ENCODE measurements at places on chromosomes 1 and 21. TPM values are rescaled to one million over a fixed set of nuclear protein-coding genes. Genes with fewer than 3 reads are reported as not detected.

Gene FAM89A
- 0.35 TPM for total RNA-seq

Gene WNT2B
- 1.1 TPM for total RNA-seq

Gene HTR6
- total RNA-seq, result not detected

Gene LRRC53
- total RNA-seq, result not detected

Gene CD247
- not detected for total RNA-seq

Gene PADI3
- 5.0 TPM for total RNA-seq

Gene ERO1B
- total RNA-seq, result not detected

Gene TMEM61
- 5.0 TPM for total RNA-seq

Gene HP1BP3
- total RNA-seq, result 251 TPM

Gene MAD2L2
- 52.9 TPM for total RNA-seq

Gene DNASE2B
- total RNA-seq, result not detected

Gene INAVA
- 49.8 TPM for total RNA-seq

Gene TPTE
- total RNA-seq, result not detected

Gene MYCL
- total RNA-seq, result 6.2 TPM

Gene FMOD
- total RNA-seq, result not detected

Gene SEC16B
- 2.0 TPM for total RNA-seq

Gene KLF17
- total RNA-seq, result not detected

Gene XKR8
- total RNA-seq, result 4.9 TPM

Gene SPRR2A
- not detected for total RNA-seq

Gene KRTAP19-3
- total RNA-seq, result not detected

Gene LCE1D
- not detected for total RNA-seq

Gene ERICH3
- total RNA-seq, result not detected

Gene G0S2
- total RNA-seq, result 2.4 TPM

Gene VPS13D
- 31.1 TPM for total RNA-seq

Gene PCNT
- 33.4 TPM for total RNA-seq

Gene E2F2
- 9.0 TPM for total RNA-seq

All from PC-9 (cell line).